ENCODE measurements at places on chromosomes 6 and 20.

DNA sequence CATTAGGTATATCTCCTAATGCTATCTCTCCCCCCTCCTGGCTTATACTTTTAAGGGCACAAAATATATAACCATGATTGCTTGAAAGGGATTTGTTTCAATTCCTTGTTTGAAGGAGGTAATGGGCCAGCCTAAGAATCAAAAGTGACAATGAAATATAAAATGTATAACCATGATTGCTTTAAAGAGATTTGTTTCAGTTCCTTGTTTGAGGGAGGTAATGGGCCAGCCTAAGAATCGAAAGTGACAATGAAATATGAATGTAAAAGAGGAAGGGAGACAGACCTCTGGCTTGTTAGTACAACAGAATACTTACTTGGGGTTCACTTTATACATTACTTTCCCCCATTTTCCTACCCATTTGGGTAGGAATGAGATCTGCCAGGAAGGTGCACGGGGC is 55.5 kb downstream of the FOXC1 start:
- no peak for DNase-seq

- DNase-seq: no peak
Observed at GRCh38 chr6:155411154-155412052, 44.2 kb downstream of the NOX3 start.

DNA sequence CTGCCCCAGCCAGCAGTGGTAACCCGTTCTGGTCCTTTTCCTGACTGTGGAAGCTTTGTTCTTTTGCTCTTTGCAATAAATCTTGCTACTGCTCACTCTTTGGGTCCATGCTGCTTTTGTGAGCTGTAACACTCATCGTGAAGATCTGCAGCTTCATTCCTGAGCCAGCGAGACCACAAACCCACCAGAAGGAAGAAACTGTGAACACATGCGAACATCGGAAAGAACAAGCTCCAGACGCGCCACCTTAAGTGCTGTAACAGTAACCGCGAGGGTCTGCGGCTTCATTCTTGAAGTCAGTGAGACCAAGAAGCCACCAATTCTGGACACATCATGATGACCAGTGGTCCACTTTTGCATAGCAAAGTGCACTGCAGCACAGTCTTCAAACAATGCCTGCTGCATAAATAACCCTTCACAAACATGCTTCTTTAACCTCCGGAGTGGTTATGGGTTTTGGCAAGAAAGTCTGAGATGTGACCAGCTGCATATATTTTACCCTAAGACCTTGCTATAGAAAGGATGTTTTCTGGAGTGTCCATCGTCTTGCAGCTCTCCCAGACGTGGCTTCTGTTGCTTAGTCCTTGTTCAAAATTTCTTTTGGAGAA is 8.9 kb upstream of the MUC22 start:
- no peak for DNase-seq

DNA sequence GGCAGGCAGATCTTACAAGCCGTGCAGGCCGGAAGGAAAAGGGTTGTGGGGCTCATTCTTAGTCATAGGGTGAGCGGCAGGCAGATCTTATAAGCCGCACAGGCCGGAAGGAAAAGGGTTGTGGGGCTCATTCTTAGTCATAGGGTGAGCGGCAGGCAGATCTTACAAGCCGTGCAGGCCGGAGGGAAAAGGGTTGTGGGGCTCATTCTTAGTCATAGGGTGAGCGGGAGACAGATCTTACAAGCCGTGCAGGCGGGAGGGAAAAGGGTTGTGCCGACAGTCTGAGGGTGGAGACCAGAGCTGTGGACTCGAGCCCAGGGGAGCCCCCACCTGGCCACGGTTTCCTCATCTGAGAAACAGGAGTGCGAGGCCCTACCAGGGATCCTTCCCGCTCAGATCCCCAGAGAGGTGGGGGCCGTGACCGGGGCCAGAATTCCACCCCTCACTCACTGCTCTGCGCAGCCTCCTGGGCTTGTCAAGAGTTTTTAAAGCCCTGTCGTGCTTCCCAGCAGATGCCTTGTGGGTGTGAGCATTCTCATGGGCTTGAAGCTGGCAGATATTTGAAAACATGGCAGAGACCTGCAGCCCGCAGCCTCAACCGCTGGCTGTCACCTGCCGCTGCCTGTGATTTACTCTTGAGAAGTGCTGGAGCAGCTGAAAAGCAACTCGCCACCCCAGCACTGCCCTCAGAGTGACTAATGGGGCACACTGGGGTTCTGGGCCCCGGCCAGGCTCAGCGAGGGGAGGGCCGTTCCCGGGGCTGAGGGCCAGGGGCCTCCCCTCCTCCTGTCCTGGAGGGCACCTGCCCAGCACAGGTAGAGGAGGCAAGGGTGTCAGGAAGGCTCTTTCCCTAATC is 31.9 kb downstream of the NTSR1 start:
- peak; percentile 92 for DNase-seq

DNA sequence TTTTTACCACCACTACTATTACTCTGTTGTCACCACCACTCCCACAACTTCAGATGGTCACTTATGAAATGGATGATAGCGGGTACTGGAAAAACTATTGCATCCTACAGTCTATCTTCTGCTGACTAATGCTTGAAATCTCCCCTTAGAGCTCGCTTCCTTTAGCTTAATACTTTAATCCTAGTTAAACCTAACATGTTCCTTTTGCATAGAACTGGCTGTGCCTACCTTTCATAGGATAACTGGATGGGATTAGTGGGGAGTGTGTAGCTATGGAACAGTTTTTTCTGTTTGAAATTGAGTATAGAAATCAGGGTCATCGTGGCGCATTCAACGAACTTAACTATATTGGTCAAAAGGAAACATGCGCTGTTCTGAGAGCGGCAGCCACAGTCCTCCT is 294.7 kb downstream of the FARS2 start:
- no peak for DNase-seq

All from fibroblast of skin of back (primary cell).